ENCODE measurements at places on chromosomes 7 and 10.

GRCh38 chr7:19747740-19748339 lies 25.6 kb downstream of the TMEM196 start:
- peak; percentile 15 for DNase-seq

DNA sequence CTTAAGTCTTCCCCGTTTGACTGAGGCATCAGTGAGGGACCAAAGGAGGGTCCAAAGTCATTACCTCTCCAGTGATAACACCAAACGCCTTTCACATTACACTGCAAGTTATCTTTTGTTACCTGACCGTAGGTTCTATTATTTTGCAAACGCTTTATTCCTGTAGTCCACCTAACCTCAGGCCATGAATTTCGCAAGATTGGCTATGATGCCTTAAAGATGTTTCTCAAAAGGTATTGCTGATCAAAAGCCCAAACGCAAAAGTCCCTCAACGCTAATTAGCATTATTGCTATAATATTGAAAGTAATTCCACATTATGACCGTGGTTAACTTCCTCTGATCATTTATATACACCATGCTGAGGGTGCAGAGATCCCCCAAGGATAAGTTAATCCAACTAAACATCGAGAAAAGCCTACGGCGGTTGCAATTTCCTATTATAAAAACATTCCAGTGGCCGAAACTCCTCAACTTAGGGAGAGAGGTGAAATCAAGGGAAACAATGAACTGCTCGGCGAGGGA lies 649 bp downstream of the DNA2 start:
- DNase-seq: no peak

DNA sequence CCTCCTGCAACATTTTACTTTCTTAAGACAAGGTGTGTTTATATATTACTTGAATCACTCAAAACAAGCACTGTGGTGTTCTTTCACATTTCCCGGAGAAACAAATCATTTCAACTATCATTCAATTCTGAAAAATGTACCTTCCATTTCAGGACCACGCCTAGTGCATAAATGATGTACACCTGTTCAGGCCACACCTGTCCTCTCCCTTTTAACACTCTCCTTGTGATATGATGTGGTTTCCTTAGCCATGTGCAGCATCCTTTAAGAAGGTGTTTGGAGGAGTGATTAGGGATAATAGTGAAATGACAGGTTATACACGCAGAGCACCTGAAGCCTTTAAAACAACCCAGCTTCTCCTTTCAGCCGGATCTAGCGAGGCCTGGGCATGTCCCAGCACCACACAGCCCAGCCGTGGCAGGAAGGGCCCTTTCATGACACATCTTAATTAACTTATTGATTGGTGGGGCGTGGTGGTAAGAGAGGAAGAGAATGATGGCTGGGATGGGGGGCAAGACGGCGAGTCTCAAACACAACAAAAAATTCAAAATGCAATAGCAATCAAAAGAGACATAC lies 26.9 kb downstream of the ABLIM1 start:
- no peak for DNase-seq

DNA sequence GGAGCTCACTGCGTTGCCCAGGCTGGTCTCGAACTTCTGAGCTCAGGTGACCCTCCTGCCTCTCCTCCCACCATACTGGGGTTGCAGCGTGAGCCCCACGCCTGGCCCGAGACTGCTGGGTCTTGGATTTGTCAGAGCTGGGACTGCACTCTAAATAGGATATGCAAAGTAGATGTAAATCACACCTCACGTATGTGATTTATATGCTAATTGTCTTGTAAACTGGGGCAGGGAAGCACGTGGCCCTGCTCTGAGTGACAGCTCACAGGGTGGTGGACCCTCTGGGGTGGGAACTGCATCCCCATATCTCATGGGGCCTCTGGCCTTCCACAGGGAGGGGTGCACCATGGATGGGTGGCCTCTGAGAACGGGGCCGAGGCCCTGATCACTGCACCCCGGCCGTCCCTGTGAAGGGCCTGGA lies 34.1 kb downstream of the GET4 start:
- DNase-seq: no peak

- DNase-seq: no peak
Measured at GRCh38 chr10:80660736-80661135, 123.0 kb downstream of the SH2D4B start.

DNA sequence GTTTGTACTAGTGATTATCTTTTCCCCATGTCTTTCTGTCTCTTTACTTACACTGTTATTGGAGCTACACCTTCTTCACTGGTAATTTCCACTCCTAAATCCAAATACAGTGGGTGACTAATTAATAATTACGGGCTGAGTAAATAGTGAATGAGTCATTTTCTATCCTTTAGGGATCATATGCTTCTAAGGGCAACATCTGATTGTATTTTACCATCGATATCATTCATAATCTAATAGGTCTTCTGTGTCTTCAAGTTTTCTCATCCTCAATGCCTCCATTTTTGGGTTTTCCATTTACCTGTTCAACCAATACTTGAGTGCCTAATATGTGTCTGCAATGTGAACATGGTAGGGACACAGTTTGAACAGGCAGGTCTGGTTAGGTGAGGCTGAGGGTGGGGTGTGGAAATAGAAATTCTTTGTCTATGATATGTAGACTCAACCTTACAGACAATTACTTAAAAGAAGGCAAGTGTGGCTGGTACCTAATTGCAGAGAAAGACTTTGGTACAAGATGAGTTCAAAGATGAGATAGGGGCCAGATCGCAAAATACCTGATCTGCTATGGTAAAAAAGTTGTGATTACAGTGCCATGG lies 5.9 kb upstream of the DHX32 start:
- no peak for DNase-seq

GRCh38 chr7:83614112-83614511 lies 34.8 kb downstream of the SEMA3E start:
- DNase-seq: no peak

DNA sequence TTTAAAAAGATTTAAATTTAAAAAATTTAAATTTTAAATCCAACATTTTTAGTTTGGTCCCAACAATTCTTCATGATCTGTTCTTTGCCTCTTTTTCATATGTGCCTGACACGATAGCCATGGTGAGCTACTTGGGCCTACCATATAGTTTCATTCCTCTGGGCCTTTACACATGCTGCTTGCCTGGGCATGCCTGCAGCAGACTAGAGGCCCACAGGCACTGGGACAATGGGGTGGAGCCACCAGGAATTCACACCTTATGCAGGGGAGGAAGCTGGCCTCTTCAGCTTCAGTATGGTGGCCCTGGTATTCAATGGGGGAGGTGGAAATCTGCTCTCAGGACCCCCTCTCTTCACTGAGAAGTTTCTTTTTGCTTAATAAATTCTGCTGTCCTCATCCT lies 37.8 kb upstream of the ZNF365 start:
- DNase-seq: no peak

DNA sequence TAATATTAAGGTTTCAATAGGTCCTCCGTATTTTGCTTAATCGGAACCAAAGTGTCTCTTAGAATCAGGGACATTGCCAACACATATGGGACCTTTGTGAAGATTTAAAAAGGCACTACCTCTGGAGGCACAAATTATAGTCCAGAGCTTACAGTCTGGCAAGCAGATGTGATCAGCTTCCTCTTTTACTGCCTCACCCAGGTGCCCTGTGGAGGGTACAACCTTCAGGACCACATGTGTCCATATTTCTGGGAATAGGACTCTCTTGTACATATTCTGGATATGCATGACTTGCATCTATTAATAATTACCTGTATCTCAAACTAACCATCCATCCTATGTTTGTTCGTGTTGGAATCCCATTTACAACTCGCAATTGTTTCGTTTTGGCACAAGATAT lies 60.0 kb downstream of the HGF start:
- no peak for DNase-seq

GRCh38 chr10:129788215-129788614 lies 175.9 kb downstream of the EBF3 start:
- DNase-seq: no peak

GRCh38 chr7:126440542-126440941 lies 812.2 kb downstream of the GRM8 start:
- no peak for DNase-seq

DNA sequence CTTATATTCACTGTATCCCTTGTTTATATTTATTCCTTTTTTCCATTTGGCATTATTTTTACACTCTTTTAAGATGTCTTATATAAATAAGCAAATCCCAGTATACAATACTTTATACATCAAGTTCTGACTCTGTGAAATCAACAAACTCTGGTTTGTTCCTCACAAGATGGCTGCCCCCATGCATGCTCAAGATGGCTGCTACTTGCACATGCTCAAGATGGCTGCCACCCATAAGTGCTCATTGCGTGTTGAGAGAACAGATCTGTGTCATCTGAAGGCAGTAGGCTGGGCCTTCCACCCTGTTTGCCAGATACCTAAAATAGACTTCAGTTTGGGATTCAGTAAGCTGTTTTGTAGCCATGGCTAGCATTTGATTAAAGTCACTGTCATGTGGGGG lies 666.2 kb downstream of the TYW1 start:
- no peak for DNase-seq
